ENCODE measurements at places on chromosomes 3 and 15. TPM values are rescaled to one million over a fixed set of nuclear protein-coding genes. Genes with fewer than 3 reads are reported as not detected.

UBAP1L gene
- total RNA-seq = 3.7 TPM

AP4E1 gene
- 5.4 TPM for total RNA-seq

LRRC15 gene
- total RNA-seq = 0.27 TPM

WNT7A gene
- not detected for total RNA-seq

KCNH8 gene
- total RNA-seq = not detected

Data from thoracic aorta (tissue), 2 donors.